Stimulated activated CD4-positive, alpha-beta T cell treated with anti-CD3 and anti-CD28 coated beads, Interleukin-2, amount 100 ng/mL, for 48 hours (primary cell): ENCODE measurements at places on chromosomes 1 and 21.

DNA sequence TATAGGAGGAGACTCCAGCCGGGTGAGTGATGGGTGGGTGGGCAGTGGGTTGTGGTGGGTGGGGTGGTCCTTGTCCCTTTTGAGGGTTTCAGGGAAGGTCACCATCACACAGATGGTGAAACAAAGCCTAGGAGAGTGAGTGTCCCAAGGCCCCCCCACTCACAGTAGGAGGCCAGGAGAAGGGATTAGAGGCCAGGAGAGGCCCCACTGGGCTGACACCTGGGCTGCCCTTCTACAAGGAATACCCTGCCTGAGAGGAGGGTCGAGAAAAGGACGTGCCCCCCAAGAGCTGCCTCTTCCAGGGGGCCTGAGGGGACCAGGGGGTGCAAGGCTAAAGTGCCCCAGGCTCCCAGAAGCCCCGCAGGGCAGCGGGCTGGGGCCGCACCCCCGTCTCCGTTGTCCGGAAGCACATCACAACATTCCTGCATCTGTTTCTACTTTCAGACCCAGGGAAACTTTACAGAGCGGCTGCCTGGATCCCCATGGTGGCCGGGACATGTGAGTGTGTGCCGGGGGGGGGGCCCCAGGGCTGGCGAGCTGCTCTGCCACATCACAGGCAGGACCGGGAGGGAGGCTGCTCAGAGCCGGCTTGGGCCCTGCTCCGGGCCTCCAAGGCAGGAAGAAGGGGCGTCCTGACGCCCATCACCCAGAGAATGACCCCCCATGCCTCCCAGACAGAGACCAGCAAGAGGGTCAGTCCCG lies 68.2 kb downstream of the ARHGEF16 start:
- no peak for DNase-seq

DNA sequence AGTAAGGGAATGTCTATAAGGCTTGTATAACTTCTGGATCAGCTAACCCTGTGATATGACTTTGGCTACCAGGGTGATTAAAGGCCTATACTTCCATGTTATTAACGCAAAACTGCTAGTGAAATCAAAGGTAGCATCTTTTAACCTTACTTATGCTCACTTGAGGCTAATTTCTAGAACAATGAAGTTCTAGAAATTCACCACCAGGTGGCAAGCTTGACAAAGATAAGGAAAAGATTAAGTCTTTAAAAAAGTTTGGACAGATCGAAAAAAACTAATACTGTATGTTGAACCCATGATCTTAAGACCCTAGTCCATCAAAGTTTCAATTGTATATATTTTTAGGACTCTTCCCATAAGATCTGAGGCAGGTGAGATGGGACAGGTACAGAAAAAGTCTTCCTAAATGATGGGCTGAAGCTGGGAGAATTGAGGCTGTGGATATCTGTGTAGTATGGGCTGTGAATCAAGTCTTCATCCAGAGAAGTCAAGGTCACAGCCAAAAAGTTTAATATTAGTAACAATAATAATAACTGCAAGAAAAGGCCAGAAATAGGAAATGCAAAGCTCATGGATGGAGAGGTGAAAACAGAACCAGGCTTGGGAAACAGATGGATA lies 18.8 kb downstream of the KYAT3 start:
- DNase-seq = no peak

GRCh38 chr1:175840787-175841186 lies 97.4 kb upstream of the TNR start:
- no peak for DNase-seq

- no peak for DNase-seq
Observed at GRCh38 chr1:1173061-1173792, 453 bp upstream of the TTLL10 start.

GRCh38 chr1:74523873-74524480 lies 11.6 kb upstream of the LRRC53 start:
- DNase-seq = no peak
